ENCODE measurements at places on chromosomes 2 and 18. TPM values are rescaled to one million over a fixed set of nuclear protein-coding genes. Genes with fewer than 3 reads are reported as not detected.

GRCh38 chr18:26546170-26546874, 2.0 kb downstream of the KCTD1 start:
- DNase-seq: no peak

GRCh38 chr18:10490401-10491165, 35.2 kb upstream of the NAPG start:
- DNase-seq: peak; percentile 27

DNA sequence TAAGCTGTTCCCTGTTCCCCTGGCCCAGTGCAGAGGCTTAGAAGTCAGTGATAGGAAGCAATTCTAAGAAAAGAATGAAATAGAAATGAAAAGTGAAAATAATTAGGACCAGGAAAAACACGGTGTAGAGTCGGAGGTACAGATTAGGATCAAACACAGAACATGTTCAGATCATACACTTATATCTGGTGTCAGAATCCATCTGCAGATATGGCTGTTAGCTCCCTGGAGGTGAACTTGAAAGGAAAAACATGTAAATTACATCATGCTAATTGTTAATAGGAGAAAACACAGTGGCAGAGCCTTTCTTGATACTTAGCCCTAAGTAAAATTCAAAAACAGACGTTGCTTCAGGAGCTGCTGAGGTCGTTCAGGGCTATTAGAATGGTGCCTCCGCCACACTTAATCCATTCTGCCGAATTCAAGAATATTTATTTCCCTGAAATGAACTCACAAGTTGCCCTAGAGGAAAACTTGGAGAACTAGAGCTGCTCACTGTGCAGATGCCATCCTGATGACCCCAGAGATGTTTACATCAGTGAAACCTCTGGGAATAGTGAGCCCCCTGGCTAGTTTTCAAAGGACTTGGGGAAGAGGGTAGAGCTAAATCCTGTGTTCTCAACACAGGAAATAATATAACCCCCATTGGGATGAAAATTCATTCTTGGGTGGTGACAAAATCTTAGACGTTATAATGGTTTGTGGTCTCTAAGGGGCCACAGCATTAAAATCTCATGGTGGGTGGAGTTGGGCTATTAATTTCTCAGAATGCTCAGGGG, 27.5 kb downstream of the LPIN1 start:
- no peak for DNase-seq

- DNase-seq: no peak
Observed at GRCh38 chr2:224958462-224958857, 83.8 kb downstream of the DOCK10 start.

GRCh38 chr2:85175369-85176299, 42.4 kb downstream of the TCF7L1 start:
- DNase-seq: peak; percentile 14

GRCh38 chr18:56413862-56414261, 224.5 kb downstream of the TXNL1 start:
- no peak for DNase-seq

DNA sequence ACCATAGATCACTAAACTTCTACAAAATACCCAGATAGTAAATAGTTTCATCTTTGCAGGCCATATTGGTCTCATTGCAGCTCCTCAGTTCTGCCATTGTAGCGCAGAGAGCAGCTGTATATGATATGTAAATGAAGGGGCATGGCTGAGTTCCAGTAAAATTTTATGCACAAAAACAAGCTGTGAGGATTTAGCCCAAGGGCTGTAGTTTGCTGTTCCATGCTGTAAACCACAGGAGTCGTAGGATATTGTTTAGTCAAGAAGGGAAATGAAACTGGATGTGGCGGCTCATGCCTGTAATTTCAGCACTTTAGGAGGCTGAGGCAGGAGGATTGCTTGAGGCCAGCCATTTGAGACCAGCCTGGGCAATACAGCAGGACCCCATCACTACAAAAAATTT, 83.0 kb downstream of the MGAT5 start:
- no peak for DNase-seq

- DNase-seq: no peak
Observed at GRCh38 chr18:79495591-79496071, 99.9 kb downstream of the NFATC1 start.

- DNase-seq: no peak
Observed at GRCh38 chr2:179234658-179235240, 29.9 kb downstream of the SESTD1 start.

GRCh38 chr2:28343184-28343942, 49.3 kb upstream of the FOSL2 start:
- DNase-seq: no peak

DNA sequence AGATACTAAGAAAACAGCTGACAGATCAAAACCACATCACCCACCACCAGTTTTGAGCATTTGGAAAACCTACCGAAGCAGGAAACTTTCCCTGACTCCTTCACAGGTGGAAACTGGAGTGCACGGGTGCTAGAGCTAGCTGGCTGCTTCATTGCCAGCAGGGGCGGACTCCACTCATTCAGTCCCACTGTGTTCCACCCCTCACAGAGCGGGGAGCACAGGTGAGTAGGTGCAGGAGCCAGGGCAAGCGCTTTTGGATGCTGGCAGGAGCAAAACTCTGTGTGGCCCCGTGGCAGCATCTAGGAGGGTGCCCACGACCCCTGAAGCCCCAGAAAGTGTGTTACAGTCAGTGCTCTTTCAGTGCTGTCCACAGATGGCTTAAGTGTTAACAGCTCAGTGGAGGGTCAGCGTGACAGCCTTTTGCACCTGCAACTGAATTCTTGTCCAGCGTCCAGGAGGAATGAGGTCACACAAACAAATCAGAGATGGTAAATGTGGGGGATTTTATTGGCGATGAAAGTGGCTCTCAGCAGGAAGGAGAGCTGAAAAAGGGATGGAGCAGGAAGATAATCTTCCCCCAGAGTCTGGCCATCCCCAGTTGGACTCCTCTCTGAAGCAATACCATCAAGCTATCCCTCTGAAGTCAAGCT, 71.1 kb downstream of the TMEM163 start:
- no peak for DNase-seq

GRCh38 chr2:131126436-131126835, 21.3 kb downstream of the PLEKHB2 start:
- DNase-seq: no peak

- no peak for DNase-seq
Observed at GRCh38 chr18:32379891-32380290, 90.8 kb downstream of the GAREM1 start.

Gene TAF1B
- 6.0 TPM for polyA plus RNA-seq

Gene CFAP53
- 0.28 TPM for polyA plus RNA-seq

Gene ITGB6
- 14.2 TPM for polyA plus RNA-seq

Gene WDSUB1
- 7.6 TPM for polyA plus RNA-seq

Gene RBM44
- 0.12 TPM for polyA plus RNA-seq

Gene ABHD1
- not detected for polyA plus RNA-seq

Gene DHRS9
- polyA plus RNA-seq: 0.76 TPM
